SHP77 (cell line): ENCODE measurements at places on chromosomes 7 and 10.

GRCh38 chr10:96830511-96831199 is 1.4 kb upstream of the LCOR start:
- DNase-seq = peak; percentile 2

- DNase-seq = no peak
Measured at GRCh38 chr10:61391281-61391680, 61.9 kb downstream of the TMEM26 start.

DNA sequence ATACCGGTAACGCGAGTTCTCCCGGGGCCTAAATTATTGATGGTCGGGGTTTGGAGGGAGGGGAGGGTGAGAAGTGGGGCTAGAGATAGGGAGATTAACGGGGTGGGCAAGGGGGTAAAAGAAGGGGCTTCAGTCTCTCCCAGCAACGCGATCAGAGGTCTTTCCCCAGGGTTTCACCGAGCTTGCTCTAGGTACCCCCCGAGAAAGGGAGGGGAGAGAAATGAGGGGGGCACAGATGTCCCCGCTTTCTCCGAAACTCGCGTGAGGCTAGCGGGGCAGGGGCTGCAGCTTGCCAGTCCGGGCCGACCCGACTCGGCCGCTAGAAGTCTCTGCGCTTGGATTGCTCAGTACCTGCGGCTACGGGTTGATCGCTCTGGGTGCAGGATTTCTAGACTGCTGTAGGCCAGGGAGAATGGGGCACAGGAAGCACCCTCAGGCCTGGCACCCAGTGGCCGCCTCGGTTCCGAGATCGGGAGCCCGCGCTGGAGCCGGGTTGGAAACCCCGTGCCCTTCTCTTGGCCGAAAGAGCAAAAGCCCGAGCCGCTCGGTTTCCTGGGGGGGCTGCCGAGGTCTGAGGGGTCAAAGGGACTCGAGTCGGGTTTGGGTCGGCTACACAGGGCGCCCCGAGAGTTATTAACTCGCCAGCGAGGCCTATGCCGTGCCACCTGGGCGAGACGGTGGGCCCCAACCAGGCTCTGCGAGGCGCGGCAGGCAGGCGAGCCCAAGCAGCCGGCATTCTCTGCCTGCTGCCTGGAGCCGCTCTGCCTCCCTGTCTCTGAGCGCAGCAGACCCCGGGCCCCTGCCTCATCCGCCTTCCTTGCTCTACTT is 3.1 kb downstream of the PAX2 start:
- no peak for DNase-seq

- no peak for DNase-seq
Measured at GRCh38 chr7:124790645-124791044, 25.1 kb upstream of the GPR37 start.

GRCh38 chr10:3424111-3424851 is 251.7 kb upstream of the PITRM1 start:
- DNase-seq = no peak

DNA sequence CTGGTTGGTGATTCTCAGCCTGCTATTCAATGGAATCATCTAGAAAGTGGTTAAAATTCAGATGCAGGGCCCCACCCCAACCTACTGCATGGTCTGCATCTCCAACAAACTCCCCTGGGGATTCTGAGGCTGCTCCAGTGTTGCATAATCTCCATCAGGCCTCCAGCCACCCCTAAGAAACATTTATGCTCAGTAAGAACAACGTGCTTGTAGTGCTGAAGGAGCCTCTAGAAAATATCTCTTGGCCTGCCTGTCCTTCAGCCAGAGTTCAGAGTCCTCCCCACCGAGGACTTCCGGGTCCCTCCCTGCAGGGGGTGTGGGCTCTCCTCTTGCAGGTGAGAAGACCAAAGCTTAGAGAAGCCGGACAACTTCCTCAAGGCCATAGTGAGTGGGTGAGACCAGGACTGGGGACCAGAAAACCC is 159.8 kb downstream of the SH3PXD2A start:
- no peak for DNase-seq

DNA sequence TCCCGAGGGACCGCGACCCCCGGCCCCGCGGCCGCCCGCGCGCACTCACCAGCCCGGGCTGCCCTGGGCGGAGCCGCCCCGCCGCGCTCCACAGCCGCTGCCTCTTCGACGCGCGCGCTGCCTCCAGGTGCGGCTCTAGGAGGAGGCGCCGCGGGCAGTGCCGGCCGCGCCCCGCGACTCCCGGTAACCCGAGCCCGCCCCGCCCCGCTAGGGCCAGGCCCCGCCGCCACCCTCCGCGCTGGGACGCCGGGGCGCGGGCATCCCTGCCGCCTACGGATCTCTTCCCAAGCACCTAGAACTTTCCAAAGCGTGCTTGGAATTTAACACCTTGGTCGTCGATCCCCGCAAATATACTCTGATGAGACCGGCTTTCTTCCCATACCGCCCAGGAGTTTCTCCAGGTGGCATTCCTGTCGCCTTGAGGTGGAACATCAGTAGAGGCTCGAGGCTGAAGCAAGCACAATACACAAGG is at the start of gene SLC26A5:
Gene SLC26A5 (minus strand): TSS at position 159 of the 472 bp plus-strand sequence. CDS start 24,693 bp downstream, outside the sequence.
- no peak for DNase-seq

- no peak for DNase-seq
Measured at GRCh38 chr10:14489522-14490177, 158.9 kb upstream of the FRMD4A start.

GRCh38 chr7:130543487-130544010 is 51.7 kb downstream of the MEST start:
- no peak for DNase-seq

- peak; percentile 33 for DNase-seq
Measured at GRCh38 chr7:6271060-6271658, 1.3 kb downstream of the CYTH3 start.

GRCh38 chr7:12211711-12212485 is 804 bp downstream of the TMEM106B start:
- peak; percentile 18 for DNase-seq

- no peak for DNase-seq
Measured at GRCh38 chr7:64314566-64314965, 805 bp downstream of the ZNF736 start.

DNA sequence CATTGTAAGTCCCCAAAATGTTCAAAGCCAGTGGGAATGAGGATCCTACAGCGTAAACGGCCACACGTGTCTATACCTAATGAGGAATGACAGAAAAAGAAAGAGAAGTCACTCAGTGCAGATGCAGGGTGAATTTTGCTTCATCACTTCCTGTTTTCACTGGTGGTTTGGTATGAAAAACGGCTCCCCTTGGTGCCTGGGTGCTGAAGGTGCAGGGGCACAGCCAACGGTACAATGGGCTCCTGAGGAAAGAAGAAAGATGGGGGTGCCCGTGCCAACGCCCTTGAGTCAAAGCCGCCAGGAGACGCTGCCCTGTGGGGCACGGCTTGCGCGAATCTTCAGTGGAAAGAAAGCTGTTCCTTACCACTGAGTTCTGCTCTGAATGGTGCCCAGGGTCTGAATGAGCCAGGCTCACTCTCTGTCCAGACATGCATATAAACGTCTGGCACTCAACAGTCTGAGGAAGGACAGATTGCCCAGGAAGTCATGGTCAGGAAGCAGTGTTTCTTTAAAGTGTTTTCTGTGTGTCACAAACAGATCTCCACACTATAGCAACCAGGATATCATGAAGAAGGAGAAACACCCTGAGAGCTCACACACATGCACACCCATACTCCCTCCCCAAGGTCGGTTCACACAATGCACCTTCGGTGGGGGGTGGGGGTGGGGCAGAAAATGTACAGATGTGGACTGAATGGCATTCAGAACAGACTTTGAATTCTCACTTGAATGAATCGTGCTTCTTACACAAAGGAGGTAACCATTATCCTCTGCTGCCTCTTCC is 105.8 kb downstream of the ELMO1 start:
- no peak for DNase-seq

DNA sequence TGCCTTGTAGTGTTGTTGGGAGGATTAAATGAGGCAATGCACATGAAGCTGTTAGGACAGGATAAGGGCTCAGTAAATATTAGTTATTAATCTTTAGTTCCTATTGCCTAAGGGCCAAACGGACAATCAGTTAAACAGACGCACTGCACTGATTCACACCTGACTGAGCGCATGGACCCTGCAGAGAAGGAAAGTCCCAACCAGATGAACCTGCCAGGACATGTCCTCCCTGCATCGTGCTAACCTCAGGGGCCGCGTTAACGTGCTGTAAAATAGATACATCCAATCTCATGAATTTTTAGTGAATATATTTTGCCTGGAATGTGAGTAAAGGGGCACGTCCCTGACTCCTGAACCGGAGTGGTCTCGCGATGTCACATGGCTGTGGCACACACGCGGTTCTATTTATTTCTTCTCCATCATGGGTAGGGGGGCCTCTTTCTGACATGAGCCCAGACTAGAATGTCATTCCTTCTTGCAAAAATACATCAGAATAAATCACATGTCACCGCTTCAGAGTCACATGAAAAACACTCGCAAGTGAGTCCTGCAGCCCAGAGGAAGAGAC is 12.3 kb downstream of the ADARB2 start:
- DNase-seq = no peak

GRCh38 chr7:26891400-26892350 is 27.3 kb upstream of the SKAP2 start:
- no peak for DNase-seq
